ENCODE measurements at places on chromosomes 12 and 14.

GRCh38 chr14:60819575-60819974 lies 85.0 kb downstream of the MNAT1 start:
- no peak for DNase-seq

DNA sequence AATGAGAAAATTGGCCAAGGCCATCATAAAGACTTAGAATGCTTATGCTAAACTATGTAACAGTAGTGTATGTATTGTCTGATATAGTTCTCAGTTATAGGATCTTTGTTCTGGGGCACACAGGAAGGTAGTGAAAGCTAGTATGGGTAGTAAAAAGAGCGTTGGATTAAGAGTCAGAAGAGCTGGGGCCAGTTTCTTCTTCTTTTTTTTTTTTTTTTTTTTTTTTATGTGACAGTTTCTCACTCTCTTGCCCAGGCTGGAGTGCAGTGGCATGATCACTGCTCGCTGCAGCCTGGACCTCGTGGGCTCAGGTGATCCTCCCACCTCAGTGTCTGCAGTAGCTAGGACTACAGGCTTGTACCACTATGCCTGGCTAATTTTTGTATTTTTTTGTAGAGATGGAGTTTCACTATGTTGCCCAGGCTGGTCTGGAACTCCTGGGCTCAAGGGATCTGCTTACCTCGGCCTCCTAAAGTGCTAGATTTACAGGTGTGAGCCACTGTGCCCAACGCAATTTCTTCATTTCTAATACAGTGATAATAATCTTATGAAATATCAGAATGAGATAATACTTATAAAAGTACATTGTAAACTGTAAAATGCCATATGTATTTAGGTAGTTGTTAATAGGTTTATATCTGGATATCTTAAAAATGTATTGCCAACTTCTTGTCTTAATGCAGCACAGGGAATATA lies 7.4 kb downstream of the MDM2 start:
- DNase-seq = no peak

DNA sequence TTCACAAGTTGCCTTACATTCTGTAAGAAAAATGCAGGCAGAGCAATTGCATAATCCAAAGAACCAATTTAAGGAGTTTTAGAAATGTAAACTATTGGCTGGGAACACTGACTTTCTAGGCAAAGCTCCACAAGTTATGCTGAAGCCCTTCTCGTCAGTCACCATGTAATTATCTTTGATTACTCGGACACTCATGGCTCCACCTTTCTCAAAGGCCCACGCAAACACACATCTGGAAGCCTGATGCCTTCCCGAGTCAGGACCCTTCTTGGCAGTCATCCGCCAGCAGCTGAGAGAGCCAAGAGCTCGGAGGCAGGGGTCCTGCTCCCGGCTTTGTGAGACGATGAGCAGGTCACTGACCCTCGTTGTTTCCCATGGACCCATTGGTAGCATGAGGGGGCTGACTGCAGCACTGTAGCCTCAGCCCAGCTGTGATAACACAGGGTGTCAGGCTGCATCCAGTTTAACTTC lies 202.2 kb downstream of the TMEM132D start:
- no peak for DNase-seq

GRCh38 chr12:27561535-27562350 lies 37.7 kb downstream of the PPFIBP1 start:
- no peak for DNase-seq

DNA sequence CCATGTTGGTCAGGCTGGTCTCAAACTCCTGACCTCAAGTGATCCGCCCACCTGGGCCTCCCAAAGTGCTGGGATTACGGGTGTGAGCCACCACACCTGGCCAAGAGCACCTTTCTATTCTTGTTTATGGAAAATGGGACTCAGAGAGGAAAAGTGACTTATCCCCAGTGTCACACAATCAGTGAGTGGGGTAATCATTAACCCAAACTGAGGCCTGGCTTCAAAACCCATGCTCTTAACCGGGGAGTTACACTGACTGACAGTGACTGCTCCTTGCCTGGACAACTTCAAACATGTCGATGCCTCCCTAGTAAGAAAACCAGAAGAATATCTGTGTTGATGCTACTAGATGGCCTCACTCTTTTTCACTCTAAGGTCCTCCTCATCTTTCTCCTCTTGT lies 7.3 kb downstream of the CLEC7A start:
- no peak for DNase-seq

DNA sequence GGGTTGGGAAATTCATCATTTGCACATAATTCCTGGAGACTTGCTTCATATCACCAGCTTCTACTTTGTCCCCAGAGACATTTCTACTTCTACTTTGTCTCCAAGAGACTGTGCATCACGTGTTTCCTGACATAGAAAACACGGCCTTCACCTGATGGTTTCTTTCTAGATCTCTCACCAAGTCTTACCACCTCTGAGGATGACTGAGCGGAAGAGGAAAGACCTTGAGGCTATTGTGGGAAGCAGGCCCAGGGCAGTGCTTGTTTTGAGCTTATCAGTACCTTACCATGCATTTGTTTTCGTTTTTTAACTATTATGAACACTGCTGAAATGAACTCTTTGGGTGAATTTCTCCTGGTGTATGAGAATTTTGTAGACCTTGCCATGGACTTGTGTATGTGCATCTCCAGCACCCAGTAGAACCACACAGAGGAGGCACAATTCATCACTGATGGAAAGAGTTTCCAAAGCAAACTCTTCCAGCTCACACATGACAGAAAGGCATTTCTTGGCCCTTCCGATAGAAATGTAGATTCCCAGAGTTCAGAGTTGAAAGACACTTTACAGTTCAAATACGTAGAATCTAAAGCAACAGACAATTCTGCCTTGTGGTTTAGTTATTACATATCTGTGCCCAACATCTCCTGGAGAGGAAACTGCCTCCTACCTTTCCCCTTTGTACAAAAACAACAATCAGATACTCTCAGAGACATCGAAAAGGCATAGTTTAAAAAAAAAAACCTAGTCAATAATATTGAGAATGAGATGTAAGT lies 434.7 kb downstream of the FUT8 start:
- peak; percentile 50 for DNase-seq

DNA sequence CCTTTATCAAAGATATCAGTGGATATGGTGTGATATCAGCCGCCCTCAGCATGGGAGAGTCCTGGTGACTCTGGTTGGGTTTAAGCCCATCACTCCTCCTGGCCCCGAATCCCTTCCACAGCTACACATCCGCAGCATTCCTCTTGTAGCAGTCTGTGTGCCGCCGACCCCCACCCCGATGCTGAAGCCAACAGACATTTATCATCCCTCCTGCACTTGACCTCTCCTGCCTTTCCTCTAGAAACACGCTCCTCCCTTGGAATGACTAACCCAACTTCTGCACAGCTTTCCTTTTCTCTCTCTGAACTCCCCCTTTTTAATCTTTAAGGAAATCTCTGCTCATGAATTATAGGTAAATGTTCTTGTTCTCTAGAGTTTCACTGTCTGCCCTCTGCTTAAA lies 250.9 kb upstream of the FOXN3 start:
- no peak for DNase-seq

All from activated T-helper 1 cell treated with Interleukin-2 at 50 U/mL for 16 hours (primary cell).